ENCODE measurements at places on chromosomes 6 and 20.

DNA sequence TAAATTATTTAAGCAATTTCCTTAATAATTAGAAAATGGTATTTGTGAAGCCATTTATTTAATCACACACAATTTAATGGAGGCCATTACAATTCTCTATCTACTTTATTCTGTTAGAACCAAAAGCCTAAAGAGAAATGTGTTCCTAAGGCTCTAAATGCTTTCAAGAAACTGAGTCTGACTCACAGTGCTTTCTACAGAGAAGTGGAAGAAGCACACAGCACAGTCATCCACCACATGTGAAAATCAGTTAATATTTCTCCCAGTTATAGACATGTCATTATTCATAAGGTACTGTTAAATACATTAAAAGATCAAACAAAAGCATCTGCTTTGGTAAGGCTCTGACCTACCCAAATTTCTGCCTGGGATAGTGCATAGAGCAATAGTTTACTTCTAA lies 214.4 kb downstream of the ALDH8A1 start:
- DNase-seq, result no peak

GRCh38 chr6:34664256-34664971 lies 32.2 kb downstream of the ILRUN start:
- peak; percentile 52 for DNase-seq

DNA sequence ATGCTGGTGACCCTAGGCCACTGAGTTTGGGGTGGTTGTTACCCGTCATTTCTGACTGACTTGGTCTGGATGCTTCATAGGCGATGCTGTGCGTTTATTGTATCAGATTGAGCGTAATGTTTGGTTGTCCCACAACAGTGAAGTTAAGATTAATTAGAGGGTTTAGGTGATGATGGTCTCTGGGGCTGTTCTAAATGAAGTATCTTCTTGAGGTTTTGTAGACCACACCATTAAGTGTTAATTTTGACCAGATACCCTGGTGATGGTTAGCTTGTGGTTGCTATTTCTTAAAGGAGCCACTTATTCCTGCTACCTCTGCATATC lies 132.8 kb downstream of the ARID1B start:
- no peak for DNase-seq

DNA sequence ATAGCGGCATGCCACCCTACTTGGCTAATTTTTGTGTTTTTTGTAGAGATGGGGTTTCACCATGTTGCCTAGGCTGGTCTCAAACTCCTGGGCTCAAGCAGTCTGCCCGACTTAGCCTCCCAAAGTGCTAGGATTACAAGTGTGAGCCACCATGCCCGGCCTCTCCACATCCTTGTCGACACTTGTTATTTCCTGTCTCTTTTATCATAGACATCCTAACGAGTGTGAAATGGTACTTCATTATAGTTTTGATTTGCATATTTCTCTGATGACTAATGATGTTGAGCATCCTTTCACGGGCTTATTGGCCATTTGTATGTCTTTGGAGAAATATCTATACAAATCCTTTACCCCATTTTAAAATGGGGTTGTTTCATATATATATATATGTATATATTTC lies 39.0 kb upstream of the ASXL1 start:
- DNase-seq, result no peak

DNA sequence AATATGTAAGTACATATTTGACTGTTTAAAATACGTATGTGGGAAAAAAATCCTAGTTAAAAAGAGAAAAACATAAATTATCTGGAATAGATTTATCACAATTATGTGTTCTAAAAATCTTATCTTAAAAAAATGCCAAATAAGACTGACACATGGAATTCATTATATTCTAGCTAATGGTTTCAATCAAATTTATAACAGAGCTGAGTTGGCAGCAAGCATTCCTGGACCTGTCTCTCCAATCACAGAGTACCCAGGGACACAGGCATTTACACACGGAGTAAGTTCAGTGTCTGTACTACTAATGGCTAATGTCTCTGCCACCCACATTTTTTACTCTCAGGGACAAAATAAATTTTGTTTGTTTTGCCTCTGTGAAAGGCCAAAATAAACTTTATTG lies 122.3 kb downstream of the RPS12 start:
- DNase-seq, result no peak

DNA sequence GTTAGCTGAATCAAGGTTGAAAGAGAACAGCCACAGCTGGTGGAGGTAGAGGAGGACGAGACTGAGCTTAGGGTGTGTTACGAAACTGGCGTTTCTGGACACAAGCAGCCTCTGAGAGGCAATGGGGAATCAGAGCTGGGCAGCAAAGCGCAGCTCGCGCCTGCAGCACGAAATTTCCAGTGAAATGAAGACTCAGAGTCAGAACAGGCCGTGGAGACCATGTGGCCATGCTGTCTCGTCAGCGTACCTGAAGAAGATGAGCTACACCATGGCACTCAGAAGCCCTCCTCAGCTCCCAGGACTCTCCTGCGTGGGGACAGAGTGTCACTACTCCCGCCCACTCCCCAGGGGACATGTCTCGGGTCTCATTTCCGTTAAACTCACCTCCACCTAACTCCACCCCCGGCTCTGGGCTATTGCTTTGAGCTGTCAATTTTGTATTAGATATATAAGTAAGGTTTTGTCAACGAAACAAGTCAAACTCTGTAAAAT lies 256.9 kb downstream of the ERMARD start:
- DNase-seq, result no peak

DNA sequence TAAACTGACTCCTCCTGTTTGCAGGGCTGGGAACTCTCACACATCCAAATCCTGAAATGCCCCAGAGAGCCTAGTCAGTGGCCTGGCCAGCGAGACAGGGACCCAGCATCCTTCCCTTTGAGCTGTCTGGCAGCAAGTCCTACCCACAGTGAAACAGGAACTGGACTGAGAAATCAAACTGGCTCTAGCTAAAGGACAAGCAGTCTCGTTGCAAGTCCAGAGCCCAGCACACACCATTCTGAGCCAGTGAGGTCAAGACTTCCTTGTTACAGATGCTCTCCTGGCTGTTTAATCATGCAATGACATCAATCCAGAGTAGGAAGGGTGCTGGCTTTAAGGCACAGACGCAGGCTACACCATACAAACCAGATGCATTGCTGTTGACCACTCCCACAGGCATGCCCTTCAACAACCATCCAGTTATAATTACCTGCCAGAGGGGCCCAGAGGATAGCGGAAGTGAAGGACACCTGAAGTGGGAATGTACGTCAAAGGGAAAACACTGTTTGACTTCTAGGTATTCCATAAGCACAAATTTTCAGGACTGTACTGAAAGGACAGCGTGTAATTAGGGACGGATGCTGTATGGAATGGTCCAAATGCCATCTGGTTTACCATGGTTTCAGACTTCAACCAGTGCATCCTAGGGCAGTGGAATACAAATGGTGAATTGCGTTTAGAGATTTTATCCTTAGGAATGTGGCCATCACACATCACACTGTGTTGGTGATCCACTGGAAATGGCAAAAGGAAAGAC lies 114.4 kb downstream of the SLC23A2 start:
- DNase-seq, result no peak

- DNase-seq, result no peak
Observed at GRCh38 chr6:4084444-4085331, 5.8 kb upstream of the FAM217A start.

- no peak for DNase-seq
Observed at GRCh38 chr6:33944686-33945411, 141.0 kb upstream of the MLN start.

- DNase-seq, result no peak
Observed at GRCh38 chr6:35038076-35038475, 103.1 kb downstream of the TCP11 start.

DNA sequence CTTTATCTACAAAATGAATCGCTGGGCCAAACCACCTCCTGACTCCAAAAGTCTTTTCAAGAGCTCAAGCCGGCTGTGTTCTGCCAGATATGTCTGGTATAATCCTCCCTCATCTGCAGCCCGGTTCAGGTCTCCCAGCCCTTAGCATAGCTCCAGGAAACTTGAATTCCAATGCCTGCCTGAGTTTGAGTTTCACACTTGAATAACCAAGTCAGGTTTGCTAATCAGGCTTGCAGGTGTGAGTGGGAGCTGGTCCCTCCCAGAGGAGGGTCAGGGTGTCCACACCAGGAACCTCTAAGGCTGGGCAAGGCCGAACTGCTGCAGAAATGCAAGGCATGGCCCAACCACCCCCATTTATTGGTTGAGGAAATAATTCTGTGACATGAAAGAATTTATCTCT lies 96.6 kb downstream of the TMEM242 start:
- no peak for DNase-seq

GRCh38 chr20:61138566-61138965 lies 113.5 kb upstream of the CDH4 start:
- no peak for DNase-seq

Measured in T-helper 2 cell (primary cell).